Spinal cord (tissue), 10 donors: ENCODE measurements at places on chromosomes 1 and 21. TPM values are rescaled to one million over a fixed set of nuclear protein-coding genes. Genes with fewer than 3 reads are reported as not detected.

GRCh38 chr1:176785056-176785455 lies 322.1 kb downstream of the PAPPA2 start:
- no peaks in the 10 kb centered on the region for H3K27me3 ChIP-seq
- no peak for DNase-seq
- H3K27ac ChIP-seq = no peak overlapping the region
- no peaks in the 10 kb centered on the region for H3K36me3 ChIP-seq
- no peaks in the 10 kb centered on the region for H3K4me1 ChIP-seq

DNA sequence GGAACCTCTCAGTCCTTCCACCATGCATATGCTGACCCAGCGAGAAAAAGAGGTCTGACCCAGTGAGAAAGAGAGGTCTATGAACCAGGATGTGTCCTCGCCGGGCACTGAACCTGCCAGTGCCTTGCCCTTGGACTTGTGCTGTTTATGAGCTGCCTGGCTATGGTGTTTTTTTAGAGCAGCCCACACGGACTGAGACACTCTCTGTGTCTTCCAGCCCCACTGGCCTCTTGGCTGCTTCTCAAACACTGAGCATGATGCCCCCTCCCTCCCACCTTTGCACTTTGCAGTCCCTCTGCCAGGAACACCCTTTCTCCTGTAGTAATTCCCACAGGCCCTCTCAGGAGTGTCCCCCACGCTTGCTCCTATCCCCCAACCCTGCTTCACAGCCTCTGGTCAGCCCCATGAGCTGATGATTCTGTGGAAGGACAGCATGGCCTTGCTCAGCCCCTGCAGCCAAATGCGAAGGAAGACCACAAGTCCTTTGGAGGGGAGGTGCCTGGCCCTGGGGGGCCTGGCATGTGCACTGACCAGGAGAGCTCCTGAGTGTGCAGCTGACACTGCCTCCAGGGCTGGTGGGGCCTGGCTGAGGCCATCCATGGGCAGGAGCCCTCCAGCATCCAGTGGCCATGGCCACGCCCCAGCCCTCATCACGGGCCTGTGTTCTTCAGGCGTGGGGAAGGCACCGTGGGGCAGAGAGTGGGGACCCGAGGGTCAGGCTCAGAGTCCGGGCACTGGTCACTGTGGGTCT lies 23.8 kb downstream of the WNT3A start:
- H3K4me3 ChIP-seq = no peak overlapping the region
- H3K36me3 ChIP-seq = no peaks in the 10 kb centered on the region
- no peaks in the 10 kb centered on the region for H3K27me3 ChIP-seq

- no peak overlapping the region for H3K4me3 ChIP-seq
- H3K36me3 ChIP-seq = no peaks in the 10 kb centered on the region
- no peak for DNase-seq
- H3K27me3 ChIP-seq = no peaks in the 10 kb centered on the region
Observed at GRCh38 chr1:232820431-232820830, 15.2 kb downstream of the MAP10 start.

Gene SLC9A1
- polyA plus RNA-seq = 23.2 TPM

Gene OR10J4
- not detected for polyA plus RNA-seq

Gene REN
- 0.17 TPM for polyA plus RNA-seq
